ENCODE measurements at places on chromosomes 2 and 18. TPM values are rescaled to one million over a fixed set of nuclear protein-coding genes. Genes with fewer than 3 reads are reported as not detected.

OR6B2 gene
- total RNA-seq, result not detected

SPEG gene
- 0.32 TPM for total RNA-seq

ZBTB7C gene
- total RNA-seq, result 0.11 TPM

ANKAR gene
- 5.0 TPM for total RNA-seq

PIKFYVE gene
- 39.0 TPM for total RNA-seq

NT5DC4 gene
- not detected for total RNA-seq

FKBP7 gene
- total RNA-seq, result 2.7 TPM

TEX44 gene
- total RNA-seq, result not detected

ERFE gene
- total RNA-seq, result 0.11 TPM

RAB31 gene
- 1.1 TPM for total RNA-seq

CPO gene
- total RNA-seq, result not detected

PKDCC gene
- total RNA-seq, result not detected

FZD7 gene
- total RNA-seq, result 0.23 TPM

ITPRIPL1 gene
- 34.2 TPM for total RNA-seq

CCDC141 gene
- total RNA-seq, result 14.5 TPM

LINC00305 gene
- not detected for total RNA-seq

L3MBTL4 gene
- 0.57 TPM for total RNA-seq
